HT1080 (cell line): ENCODE measurements at places on chromosomes 6 and 20.

- peak; percentile 72 for DNase-seq
These were observed at the start of gene DUSP22 for GRCh38 chr6:291697-292505. DUSP22 (plus strand) TSS chr6:292487; CDS start chr6:292540, 53 bp downstream.

DNA sequence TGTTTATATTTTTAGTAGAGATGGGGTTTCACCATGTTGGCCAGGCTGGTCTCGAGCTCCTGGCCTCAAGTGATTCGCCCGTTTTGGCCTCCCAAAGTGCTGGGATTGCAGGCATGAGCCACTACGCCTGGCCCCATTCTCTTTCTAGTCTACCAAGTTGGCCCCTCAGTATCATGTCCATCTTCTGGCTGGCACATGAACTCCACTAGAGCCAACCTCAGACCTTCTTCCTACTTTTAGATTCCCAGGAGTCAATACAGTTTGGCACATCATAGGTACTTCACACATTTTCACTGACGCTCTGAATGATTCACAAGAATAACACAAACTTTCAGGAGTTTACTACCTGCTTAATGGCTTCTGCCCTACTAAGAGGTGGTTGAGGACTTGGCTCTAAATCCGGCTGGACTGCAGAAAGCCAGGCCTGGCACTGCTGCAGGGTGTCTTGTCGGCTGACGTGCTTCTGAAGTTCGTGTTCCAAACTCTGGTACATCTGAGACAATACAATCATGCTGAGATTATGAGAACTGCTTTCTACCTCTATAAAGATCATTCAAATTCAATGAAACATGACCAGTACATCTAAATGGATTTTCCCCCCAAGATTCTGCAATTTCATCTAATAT is 293.3 kb downstream of the SYNE1 start:
- no peak for DNase-seq

DNA sequence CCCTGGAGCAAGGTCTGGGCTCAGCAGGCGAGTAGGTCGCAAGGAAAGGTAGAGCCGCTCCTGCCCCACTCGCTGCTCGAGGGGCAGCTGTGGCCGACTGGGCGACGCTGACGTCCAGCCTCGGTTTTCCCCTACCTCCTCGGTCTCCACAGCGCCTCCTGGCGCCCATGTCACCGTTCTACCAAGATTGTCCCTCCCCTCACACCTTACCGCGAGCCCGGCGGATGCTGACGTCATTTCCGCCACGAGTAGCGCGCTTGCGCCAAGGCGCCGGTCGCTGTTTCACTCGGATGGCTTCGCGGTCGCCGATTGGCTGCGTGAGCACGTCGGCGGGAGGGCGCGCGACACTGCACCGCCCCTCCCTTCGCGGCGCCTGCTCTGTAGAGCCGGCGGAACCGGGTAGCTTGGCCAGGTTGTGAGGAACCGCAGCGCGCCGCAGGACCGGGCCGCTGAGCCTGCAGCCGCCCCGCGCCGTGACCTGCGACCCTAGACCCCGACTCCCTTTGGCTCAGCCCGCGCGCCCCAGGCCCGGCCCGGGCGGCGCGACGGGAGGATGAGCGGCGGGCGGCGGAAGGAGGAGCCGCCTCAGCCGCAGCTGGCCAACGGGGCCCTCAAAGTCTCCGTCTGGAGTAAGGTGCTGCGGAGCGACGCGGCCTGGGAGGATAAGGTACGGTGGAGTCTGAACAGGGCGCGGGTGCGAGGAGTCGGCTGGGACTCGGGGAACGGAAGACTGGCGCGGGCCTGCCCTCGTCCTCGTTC is at the start of gene RAB5IF:
RAB5IF (plus strand) TSS at position 381 of the 759 bp plus-strand sequence; CDS start at position 554, 173 bp downstream.
- DNase-seq, result peak; percentile 98

- DNase-seq, result no peak
These were observed 38.1 kb downstream of the TIAM2 start for GRCh38 chr6:155033021-155033791.

- no peak for DNase-seq
These were observed 15.2 kb downstream of the RSPH4A start for GRCh38 chr6:116631379-116631990.

DNA sequence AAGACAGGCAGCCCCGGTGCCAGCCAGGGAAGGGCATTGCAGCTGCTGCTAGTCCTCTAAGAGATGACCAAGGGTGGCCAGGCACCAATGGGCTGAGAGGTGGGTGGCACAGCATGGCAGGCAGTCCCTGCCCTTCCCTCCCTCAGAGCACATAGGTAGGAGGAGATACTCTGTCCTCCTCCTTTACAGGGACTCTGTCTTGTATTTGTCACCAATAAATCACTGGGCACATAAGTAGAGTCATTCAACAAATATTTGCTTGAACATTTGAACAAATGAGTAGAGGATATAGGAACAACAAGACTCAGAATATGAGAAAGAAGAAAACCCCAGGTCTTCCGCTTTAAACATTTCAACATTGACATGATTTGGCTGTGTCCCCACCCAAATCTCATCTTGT is 69.4 kb upstream of the CLDN20 start:
- DNase-seq, result no peak

- DNase-seq, result peak; percentile 97
These were observed 33.3 kb upstream of the SLC22A16 start for GRCh38 chr6:110509617-110510241.

GRCh38 chr20:30815577-30816181 is 441.8 kb upstream of the DEFB115 start:
- DNase-seq, result no peak
